ENCODE measurements at places on chromosomes 7 and 10. TPM values are rescaled to one million over a fixed set of nuclear protein-coding genes. Genes with fewer than 3 reads are reported as not detected.

The NRF1 gene
- 19.4 TPM for total RNA-seq

The EPHA1 gene
- total RNA-seq, result 22.3 TPM

The GNAT3 gene
- total RNA-seq, result not detected

The OPN1SW gene
- total RNA-seq, result not detected

The TMEM72 gene
- total RNA-seq, result 19.3 TPM

The MBL2 gene
- not detected for total RNA-seq

The TLX1 gene
- not detected for total RNA-seq

The BTBD16 gene
- total RNA-seq, result 1.2 TPM

The GPR85 gene
- 0.31 TPM for total RNA-seq

The WNT2 gene
- total RNA-seq, result 0.57 TPM

The KNDC1 gene
- total RNA-seq, result 8.7 TPM

GRCh38 chr10:61600399-61600798 is 62.3 kb upstream of the CABCOCO1 start:
- no peaks in the 10 kb centered on the region for H3K4me1 ChIP-seq
- no peaks in the 10 kb centered on the region for H3K27me3 ChIP-seq
- no peak for DNase-seq

GRCh38 chr10:117993166-117993565 is 53.6 kb downstream of the RAB11FIP2 start:
- H3K27me3 ChIP-seq, result no peaks in the 10 kb centered on the region
- no peak for DNase-seq
- no peak overlapping the region for H3K27ac ChIP-seq
- no peak overlapping the region for H3K4me3 ChIP-seq
- H3K4me1 ChIP-seq, result no peaks in the 10 kb centered on the region

- no peaks in the 10 kb centered on the region for H3K4me1 ChIP-seq
- H3K4me3 ChIP-seq, result no peak overlapping the region
- H3K36me3 ChIP-seq, result no peaks in the 10 kb centered on the region
- no peak overlapping the region for H3K27ac ChIP-seq
- peaks cover 20% of the 10 kb centered on the region for H3K27me3 ChIP-seq
Measured at GRCh38 chr7:157674715-157675426, 338.1 kb downstream of the DNAJB6 start.

GRCh38 chr7:17963281-17963680 is 23.0 kb upstream of the SNX13 start:
- no peak for DNase-seq
- H3K27ac ChIP-seq, result no peak overlapping the region
- H3K27me3 ChIP-seq, result no peaks in the 10 kb centered on the region
- H3K4me1 ChIP-seq, result no peaks in the 10 kb centered on the region
- H3K36me3 ChIP-seq, result no peaks in the 10 kb centered on the region

- no peak overlapping the region for H3K4me3 ChIP-seq
- no peaks in the 10 kb centered on the region for H3K4me1 ChIP-seq
- DNase-seq, result no peak
- no peaks in the 10 kb centered on the region for H3K27me3 ChIP-seq
- H3K36me3 ChIP-seq, result no peaks in the 10 kb centered on the region
Measured at GRCh38 chr7:136213012-136213411, 235.9 kb upstream of the MTPN start.

- no peak overlapping the region for H3K27ac ChIP-seq
- DNase-seq, result no peak
- no peaks in the 10 kb centered on the region for H3K4me1 ChIP-seq
- H3K27me3 ChIP-seq, result no peaks in the 10 kb centered on the region
Measured at GRCh38 chr7:156781972-156782371, 111.0 kb downstream of the LMBR1 start.

- H3K4me1 ChIP-seq, result peaks cover 18% of the 10 kb centered on the region
- no peak overlapping the region for H3K4me3 ChIP-seq
- peak overlapping the region; percentile 57 for H3K27ac ChIP-seq
- no peak for DNase-seq
- H3K27me3 ChIP-seq, result no peaks in the 10 kb centered on the region
- H3K36me3 ChIP-seq, result peaks cover 9% of the 10 kb centered on the region
Measured at GRCh38 chr10:79273604-79274003, 73.7 kb upstream of the PPIF start.

- peak; percentile 54 for DNase-seq
- H3K4me3 ChIP-seq, result no peak overlapping the region
- no peaks in the 10 kb centered on the region for H3K4me1 ChIP-seq
- no peak overlapping the region for H3K27ac ChIP-seq
- H3K27me3 ChIP-seq, result no peaks in the 10 kb centered on the region
Measured at GRCh38 chr10:58531084-58531695, 18.5 kb downstream of the BICC1 start.

- no peak overlapping the region for H3K4me3 ChIP-seq
- H3K36me3 ChIP-seq, result no peaks in the 10 kb centered on the region
- no peaks in the 10 kb centered on the region for H3K4me1 ChIP-seq
- DNase-seq, result no peak
Measured at GRCh38 chr10:11647676-11648075, 36.2 kb upstream of the USP6NL start.
